ENCODE measurements at places on chromosomes 12 and 14.

- DNase-seq, result no peak
Observed at GRCh38 chr12:107519906-107520859, 165.4 kb upstream of the PWP1 start.

- no peak for DNase-seq
Observed at GRCh38 chr12:82651489-82651888, 35.2 kb upstream of the TMTC2 start.

DNA sequence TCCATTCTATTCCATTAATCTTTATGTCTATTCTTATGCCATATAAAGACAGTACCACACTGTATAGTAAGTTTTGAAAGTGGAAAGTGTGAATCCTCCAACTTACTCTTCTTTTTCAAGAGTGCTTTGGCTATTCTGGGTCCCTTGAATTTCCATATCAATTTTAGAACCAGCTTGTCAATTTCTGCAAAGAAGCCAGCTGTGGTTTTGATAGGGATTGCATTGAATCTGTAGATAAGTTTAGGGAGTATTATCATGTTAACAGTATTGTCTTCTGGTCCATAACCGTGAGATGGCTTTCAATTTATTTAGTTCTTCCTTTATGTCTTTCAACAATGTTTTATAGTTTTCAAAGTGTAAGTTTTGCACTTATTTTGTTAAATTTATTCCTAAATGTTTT is 34.2 kb upstream of the GCH1 start:
- no peak for DNase-seq

GRCh38 chr12:52127683-52128450 is 48.4 kb downstream of the SMIM41 start:
- DNase-seq, result no peak

GRCh38 chr12:5459051-5459782 is 27.3 kb downstream of the NTF3 start:
- no peak for DNase-seq

DNA sequence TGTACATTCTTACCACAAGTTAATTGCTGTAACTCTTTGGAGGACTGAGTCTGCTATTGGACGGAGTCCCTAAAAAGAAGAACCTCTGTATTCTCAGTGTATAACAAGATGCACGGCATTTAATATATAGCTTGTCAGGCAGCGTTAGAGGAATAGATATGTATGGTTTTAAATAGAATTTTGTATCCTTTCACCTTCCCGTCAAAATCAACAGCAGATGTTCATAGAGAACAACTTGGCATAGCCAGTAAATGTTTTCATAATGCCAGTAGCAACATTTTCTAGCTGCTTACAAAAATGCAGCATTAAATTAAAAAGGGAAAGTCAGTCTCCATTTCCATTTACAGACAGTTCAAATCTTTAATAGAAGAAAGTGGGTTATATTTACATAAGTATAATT is 6.8 kb downstream of the SCYL2 start:
- no peak for DNase-seq

GRCh38 chr12:58359084-58359483 is 417.7 kb downstream of the ATP23 start:
- DNase-seq, result no peak

- no peak for DNase-seq
Observed at GRCh38 chr12:19428246-19428645, 11.0 kb upstream of the AEBP2 start.

- no peak for DNase-seq
Observed at GRCh38 chr12:124756166-124756565, 107.5 kb downstream of the SCARB1 start.

DNA sequence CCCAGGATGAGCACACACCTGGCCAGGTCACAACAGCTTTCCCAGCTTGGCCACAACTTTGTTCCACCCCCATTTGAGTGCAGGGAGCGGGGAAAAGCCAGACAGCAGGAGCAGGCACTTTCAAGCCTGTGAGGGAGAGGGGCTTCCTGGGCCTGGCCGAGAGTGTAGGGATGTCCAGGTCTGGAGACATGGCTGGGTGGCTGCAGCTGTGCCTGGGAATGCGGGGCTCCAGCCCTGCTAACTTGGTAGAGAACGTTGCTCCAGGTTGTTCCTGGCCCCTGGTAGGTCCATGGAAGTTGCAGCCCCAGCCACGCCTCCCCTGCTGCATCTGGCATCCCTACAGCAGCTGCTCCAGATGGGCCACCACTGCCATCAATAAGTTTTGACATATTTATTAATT is 738.5 kb downstream of the SLC6A15 start:
- no peak for DNase-seq

GRCh38 chr12:94795520-94795919 is 145.2 kb upstream of the TMCC3 start:
- DNase-seq, result no peak

DNA sequence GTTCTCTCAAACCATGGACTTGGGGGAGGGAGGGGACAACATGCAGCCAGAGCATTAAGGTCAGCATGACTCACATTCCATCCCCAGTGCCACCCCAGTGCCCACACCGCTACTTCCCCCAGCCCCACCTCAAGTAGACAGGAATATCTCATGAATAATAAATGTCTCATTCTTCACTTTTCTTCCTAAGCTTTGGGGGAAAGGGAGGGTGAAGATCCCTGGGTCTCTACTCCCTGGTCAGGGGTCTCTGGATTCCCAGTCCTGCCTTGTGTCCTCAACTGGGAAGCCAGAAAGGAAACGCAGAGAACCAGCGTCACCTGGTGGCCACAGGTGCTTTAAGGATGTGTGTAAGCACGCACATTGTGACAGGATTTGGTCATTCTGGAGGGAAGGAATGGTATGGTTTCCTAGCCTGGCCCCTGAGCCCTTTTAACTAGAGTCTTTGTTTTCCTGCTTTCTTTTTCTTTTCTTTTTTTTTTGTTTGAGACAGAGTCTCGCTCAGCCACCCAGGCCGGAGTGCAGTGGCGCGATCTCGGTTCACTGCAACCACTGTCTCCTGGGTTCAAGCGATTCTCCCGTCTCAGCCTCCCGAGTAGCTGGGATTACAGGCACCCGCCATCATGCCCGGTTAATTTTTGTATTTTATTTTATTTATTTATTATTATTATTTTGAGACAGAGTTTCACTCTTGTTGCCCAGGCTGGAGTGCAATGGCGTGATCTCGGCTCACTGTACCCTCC is 3.4 kb downstream of the GPR84 start:
- peak; percentile 84 for DNase-seq

GRCh38 chr14:53260286-53260685 is 107.2 kb upstream of the DDHD1 start:
- no peak for DNase-seq

GRCh38 chr14:104048758-104049507 is 36.6 kb upstream of the ASPG start:
- no peak for DNase-seq

- DNase-seq, result no peak
Observed at GRCh38 chr14:62696331-62696924, 348.8 kb downstream of the KCNH5 start.

GRCh38 chr12:52191841-52192791 is at the start of gene KRT80:
Gene KRT80, minus strand, starts transcription at chr12:52192014. Its CDS starts 112 bp downstream, at chr12:52191902.
- peak; percentile 85 for DNase-seq

DNA sequence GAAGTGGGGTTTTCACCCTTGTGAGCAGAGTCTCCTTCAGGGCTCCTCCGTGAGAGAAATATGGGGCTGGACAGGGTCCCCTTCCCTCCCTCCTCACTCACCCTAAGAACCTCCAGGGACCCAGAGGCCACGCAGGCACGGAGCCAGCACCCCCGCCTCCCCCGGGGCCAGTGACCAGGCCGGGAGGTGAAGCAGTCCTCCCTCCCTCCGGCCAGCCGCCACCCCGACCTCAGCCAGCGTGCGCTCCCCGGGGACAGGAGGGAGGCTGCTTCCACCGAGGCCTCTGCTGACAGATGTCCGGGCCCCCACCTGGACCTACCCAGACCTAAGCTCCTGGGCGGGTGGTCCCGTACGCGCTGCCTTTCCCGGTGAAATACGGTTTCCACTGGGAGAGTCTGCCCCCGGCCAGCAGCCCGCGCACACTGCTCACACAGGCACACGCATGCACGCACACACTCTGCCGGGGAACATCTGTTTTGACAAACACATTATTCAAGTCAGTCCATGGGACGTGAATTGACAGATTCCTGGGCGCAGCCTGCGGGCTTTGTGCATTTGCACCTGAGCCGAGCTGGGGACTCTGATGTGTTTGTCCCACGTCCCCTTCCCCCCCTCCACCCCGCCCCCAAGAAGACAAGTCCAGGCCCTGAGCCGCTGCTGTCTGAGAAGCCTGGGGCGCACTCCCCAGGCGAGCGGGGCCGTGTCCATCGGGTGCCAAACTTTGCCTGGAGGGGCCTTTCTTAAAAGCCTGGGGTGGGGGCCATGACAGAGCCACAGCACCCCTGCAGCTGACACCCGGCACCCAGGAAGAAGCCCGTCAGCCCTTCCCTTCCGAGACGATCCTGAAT is 725 bp downstream of the RIMBP2 start:
- DNase-seq, result no peak

DNA sequence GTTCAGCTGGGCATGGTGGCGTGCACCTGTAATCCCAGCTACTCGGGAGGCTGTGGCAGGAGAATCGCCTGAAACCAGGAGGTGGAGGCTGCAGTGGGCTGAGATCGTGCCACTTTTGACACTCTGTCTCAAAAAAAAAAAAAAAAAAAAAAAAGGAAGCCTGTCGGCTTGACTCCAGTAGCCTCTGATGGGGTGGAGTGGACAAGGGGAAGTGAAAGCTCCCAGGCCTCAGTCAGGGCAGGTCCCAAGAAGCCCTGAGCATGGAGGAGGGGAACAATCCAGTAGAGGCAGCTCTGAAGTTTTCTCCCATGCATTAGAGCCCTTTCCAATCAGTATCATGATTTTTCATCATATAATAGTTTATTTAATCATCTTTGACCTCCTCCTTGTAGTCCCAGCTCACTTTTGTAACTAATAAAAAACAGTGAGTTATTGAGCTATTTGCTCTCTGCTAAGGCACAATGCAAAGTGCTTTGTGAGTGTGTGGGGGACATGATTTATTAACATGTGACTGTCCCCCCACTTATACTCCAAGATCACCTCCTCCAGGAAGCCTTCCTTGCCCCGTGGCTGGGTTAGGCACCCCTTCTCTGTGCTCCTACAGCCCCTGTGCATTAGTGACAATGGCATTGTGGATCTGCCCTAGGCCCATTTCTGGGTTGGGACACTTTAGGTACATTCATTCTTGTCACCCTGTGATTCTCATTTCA is 4.7 kb upstream of the SSH1 start:
- no peak for DNase-seq

- no peak for DNase-seq
Observed at GRCh38 chr14:21476523-21476924, 235 bp downstream of the RAB2B start.

- DNase-seq, result no peak
Observed at GRCh38 chr12:51910168-51910567, 2.9 kb downstream of the ACVRL1 start.

DNA sequence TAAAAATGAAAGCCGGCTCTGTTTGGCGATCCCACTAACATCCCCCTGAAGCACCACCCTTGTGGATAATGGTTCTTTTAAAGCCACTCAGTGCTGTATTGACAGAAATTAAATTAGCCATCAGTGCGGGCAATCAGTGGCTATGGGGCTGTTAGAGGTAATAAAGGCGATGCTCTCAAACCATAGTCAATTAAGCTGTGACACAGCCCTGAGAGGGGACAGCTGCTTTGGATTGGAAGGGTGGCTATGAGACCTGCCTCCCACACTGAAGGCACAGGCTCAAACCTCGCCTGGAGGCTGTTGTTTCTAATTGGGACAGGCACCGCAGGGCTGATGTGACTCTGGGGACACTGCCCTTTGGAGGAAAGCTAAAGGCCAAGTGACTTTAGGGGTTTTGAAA is 562.2 kb downstream of the VRK1 start:
- DNase-seq, result no peak

GRCh38 chr14:21985081-21985480 is 311.5 kb upstream of the OR4E1 start:
- DNase-seq, result no peak

- no peak for DNase-seq
Observed at GRCh38 chr12:75720812-75721641, 209.6 kb upstream of the KRR1 start.

DNA sequence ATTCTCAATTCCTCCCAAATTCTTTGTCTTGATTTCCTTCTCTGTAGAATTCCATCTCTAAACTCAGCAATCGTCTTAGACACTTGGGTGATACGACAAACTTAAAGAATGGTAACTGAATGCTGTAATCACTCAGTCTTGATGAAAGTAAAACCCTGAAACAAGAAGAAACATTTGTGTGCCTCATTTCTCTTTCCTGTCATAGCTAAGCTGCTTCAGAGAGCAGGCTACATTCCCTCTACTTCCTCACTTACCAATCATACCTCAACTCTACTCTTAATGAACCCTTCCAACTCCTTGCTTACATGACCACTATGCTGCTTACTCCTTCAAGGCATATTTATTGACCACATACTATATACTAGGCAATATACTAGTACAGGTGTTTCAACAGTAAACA is 8.3 kb downstream of the MAP4K5 start:
- DNase-seq, result no peak

GRCh38 chr12:61107118-61107517 is 1153.1 kb upstream of the USP15 start:
- DNase-seq, result no peak

- DNase-seq, result no peak
Observed at GRCh38 chr12:32891956-32892355, 4.6 kb downstream of the PKP2 start.

- DNase-seq, result no peak
Observed at GRCh38 chr14:52220924-52221811, 46.3 kb upstream of the PTGDR start.

DNA sequence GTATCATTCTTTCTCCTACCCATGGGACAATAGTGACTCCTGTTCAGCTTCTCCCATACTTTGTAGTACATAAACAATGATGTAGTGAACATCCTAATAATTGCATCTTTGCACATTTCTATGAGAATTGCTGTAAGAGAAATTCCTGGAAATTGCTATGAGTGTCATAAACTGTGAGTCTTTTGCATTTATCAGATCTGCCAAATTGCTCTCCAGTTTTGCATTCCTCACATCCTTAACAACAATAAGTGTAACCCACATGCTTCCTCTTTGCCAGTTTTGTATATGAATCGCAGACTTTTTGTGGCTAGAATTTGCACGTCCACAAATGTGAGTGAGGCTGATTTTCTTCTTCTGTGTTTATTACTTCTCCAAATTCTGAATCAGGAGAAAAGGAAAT is 124.0 kb upstream of the TBX5 start:
- DNase-seq, result no peak

GRCh38 chr14:50357124-50357523 is 39.6 kb downstream of the CDKL1 start:
- DNase-seq, result no peak

- no peak for DNase-seq
Observed at GRCh38 chr12:102423462-102423861, 56.9 kb downstream of the IGF1 start.

DNA sequence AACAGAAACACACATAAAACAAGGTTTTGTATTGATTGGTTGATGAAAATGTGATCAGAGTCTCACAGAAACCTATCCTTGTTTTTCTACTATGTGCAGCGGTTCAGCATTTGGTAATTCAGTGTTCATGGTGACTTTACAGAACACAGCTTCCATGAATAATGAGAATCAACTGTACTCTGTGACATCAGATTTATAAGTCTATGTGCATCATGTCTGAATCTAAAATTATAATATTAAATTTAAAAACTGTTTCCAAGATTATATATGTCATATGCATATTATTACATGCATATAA is 104.3 kb downstream of the SLC16A7 start:
- no peak for DNase-seq

- DNase-seq, result no peak
Observed at GRCh38 chr12:118035190-118036041, 18.9 kb downstream of the RFC5 start.

- DNase-seq, result no peak
Observed at GRCh38 chr12:101928556-101928955, 51.2 kb downstream of the DRAM1 start.
